ENCODE measurements at places on chromosomes 4 and X. TPM values are rescaled to one million over a fixed set of nuclear protein-coding genes. Genes with fewer than 3 reads are reported as not detected.

FAT1 gene
- total RNA-seq = not detected

CT55 gene
- not detected for total RNA-seq

CITED1 gene
- not detected for total RNA-seq

CSAG3 gene
- 1.3 TPM for total RNA-seq

TBC1D19 gene
- total RNA-seq = 4.3 TPM

TGIF2LX gene
- not detected for total RNA-seq

UGT2B11 gene
- total RNA-seq = not detected

PCDH7 gene
- not detected for total RNA-seq

DCX gene
- total RNA-seq = not detected

C4orf36 gene
- 0.61 TPM for total RNA-seq

TMEM35A gene
- total RNA-seq = not detected

KIF4A gene
- 26.4 TPM for total RNA-seq

CFAP99 gene
- not detected for total RNA-seq

CLOCK gene
- 12.0 TPM for total RNA-seq

Data from activated CD4-positive, alpha-beta memory T cell treated with anti-CD3 and anti-CD28 coated beads for 36 hours (primary cell).